ENCODE measurements at places on chromosomes 11 and 22.
A peak's percentile ranks its signal among the peaks of the same experiment; 100 is the strongest.

GRCh38 chr11:24131698-24132097 is 365.2 kb upstream of the LUZP2 start:
- DNase-seq, result no peak
- H3K27ac ChIP-seq, result no peak overlapping the region
- H3K4me3 ChIP-seq, result no peak overlapping the region
- H3K36me3 ChIP-seq, result no peaks in the 10 kb centered on the region
- H3K27me3 ChIP-seq, result no peaks in the 10 kb centered on the region

- no peak overlapping the region for H3K27ac ChIP-seq
- H3K4me3 ChIP-seq, result no peak overlapping the region
- H3K27me3 ChIP-seq, result no peaks in the 10 kb centered on the region
- DNase-seq, result no peak
- H3K36me3 ChIP-seq, result no peaks in the 10 kb centered on the region
Measured at GRCh38 chr11:110951037-110951949, 239.1 kb upstream of the ARHGAP20 start.

DNA sequence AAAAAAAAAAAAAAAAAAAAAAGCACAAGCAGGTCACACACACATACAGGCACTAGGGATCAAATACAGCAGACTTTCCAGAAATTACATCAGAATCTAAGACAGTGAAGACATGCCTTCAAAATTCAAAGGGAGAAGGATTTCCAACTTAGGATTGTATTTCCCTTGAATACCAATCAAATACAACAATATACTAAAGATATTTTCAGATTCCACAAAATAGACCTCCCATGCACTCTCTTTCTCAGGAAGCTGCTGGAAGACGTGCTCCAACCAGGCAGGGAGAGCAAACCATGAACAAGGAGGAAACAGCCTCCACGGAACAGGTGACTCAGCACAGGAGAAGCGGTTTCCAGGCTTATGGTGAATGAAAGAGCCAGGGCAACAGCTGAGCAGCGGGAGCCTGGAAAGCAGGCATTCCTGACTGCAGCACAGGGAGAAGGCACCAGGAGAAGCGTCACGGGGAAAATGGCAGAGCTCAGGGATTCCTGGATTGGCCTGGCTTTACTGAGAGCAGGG is 32.0 kb downstream of the TMEM184B start:
- H3K27me3 ChIP-seq, result no peaks in the 10 kb centered on the region
- H3K36me3 ChIP-seq, result peaks cover 71% of the 10 kb centered on the region
- peak overlapping the region; percentile 16 for H3K27ac ChIP-seq

- peaks cover 15% of the 10 kb centered on the region for H3K27me3 ChIP-seq
- peak within 1 kb of the TSS; percentile 47 for H3K27ac ChIP-seq
- DNase-seq, result no peak
- H3K36me3 ChIP-seq, result peaks cover 37% of the 10 kb centered on the region
- H3K4me3 ChIP-seq, result no peak within 1 kb of the TSS
Measured at GRCh38 chr22:50058061-50058905, at the start of gene TTLL8. TSS of gene TTLL8 (minus strand) at chr22:50058298.

GRCh38 chr11:118929501-118930093 is 3.9 kb upstream of the BCL9L start:
- DNase-seq, result peak; percentile 99
- H3K27ac ChIP-seq, result peak overlapping the region; percentile 98
- peak overlapping the region; percentile 78 for H3K4me3 ChIP-seq

DNA sequence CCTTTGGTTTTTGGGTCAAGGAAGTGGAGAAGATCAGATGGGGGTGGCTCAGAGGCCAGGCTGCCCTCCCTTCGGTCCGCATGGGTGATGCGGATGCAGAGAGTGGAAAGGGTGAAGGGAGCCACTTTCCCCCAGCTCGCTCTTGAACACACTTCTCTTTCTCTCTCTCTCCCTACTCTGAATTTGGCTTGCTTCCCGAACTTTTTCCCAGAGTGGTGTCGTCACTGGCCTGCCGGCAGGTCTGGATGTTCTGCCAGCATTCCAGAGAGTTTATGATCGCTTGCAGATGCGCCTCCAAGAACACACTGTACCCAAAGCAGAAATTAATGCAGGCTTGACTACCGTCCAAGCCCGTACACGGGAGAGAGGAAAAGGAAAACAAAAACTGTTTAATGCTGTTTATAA is 103.2 kb downstream of the ZBTB16 start:
- H3K36me3 ChIP-seq, result no peaks in the 10 kb centered on the region
- peak; percentile 88 for DNase-seq
- no peak overlapping the region for H3K4me3 ChIP-seq
- H3K27ac ChIP-seq, result peak overlapping the region; percentile 80
- H3K4me1 ChIP-seq, result peaks cover 72% of the 10 kb centered on the region

DNA sequence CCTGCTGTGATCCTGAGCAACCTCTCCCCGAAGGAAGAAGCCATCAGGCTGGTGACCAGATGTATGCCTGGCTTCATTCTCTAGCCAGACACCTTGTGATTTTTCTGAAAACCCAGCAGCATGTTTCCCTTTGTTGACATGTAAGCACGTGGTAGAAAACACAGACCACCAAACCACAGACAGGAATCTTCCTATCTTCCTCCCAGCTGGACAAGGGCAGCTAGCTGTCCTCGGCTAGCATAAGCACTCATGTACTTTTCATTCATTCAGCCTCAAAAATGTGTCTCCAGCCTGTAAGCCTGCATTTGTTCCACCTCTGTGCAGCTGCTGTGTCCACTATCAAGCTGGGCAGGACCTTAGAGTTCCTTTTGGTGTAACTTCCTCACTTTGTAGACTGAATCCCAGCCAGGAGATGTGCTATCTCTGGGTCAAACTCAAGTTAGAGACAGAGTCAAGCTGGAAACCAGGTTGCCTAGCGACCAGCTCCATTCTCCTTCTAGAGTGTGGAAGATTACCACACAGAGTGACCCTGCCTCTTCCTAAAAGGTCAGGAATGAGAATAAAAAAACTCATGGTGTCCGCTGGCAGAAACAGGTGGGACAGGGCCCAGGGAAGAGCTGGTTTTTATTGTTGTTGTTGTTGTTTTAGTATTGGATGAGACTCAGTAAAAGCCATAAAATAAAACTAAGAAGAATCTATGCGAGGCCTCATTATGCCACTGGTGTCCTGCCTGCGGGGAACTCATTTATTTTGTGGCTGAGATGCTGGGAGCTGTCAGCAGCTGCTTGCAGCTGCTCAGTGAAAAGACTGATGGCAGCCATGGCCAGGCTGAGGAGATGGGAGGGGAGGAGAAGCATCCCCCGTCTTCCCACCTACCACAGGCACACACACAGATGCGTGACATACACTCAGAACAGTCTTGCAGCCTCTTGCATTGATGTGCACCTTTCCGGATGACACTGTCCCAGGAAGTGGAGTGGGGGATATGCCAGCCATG is 7.4 kb upstream of the CLMP start:
- DNase-seq, result no peak
- no peak overlapping the region for H3K4me3 ChIP-seq
- no peak overlapping the region for H3K27ac ChIP-seq

Measured in spinal cord (tissue), 10 donors.